OCI-M1 (cell line): ENCODE measurements at places on chromosomes 1 and 21.

DNA sequence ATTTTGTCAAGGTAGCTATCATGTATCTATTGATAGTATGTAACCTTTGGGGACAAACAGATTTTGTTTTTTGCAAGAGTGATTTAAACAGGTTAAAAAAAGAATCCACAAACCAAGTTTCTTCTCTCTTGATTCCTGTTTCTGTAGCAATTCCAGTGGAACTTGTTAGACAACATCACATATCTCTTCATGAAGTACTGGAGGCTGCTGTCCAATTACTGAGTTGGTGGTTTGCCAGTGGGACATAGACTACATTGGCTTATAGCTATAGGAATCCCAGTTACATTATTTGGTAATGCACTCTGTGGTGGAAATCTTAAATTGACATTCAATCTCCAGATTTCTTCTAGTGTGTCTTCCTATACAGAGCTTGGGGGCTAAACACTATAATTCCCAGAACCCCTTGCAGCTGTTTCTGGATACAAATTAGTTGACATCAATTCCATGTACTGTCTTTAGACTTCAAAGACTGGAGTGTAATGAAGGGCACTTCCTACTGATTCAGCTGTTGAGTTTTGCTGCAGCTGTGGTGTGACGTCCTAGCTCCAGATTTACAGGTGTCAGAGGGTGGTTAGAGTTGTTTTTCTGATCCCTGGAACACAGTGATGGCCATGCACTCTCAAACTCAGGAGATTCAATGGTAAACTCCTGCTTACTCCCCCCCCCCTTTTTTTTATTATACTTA is 29.4 kb upstream of the GCLM start:
- DNase-seq, result no peak

DNA sequence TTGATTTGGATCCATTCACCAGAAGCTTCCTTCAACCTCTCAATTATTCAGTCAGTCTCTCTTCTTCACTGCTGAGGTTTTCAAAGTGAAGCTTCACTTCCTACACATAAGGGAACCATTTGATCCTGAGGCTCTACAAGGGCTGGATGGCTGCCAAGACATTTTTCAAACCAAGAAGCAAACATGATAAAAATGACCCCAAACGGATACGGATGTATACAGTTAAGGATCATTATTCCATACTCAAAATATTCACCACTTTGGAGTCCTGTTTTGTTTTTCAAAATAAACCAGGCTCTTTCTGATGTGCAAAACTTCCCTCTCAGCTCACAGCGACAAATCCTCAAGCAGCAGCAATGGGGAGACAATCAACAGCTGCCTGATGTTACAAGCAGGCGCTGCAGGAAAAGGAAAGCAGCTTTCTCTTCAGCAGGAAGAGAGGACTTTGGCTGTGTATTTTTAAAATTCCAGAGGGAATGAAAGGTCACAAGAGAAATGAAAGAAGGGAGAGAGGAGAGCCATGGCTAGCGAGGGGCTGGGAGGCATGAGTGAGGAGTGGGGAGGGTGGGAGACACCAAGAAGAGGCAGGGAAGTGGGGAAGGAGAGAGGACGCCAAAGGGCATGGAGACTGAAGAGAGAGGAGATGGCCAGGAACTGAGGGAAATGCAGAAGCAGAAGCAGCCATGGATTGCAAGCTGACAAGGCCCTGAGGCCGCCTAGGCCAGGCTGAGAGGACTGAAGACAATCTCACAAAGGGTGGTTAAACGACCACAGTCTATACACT is 145.4 kb downstream of the SLC45A1 start:
- peak; percentile 46 for DNase-seq

GRCh38 chr1:103230061-103230460 is 121.7 kb upstream of the COL11A1 start:
- DNase-seq, result no peak

DNA sequence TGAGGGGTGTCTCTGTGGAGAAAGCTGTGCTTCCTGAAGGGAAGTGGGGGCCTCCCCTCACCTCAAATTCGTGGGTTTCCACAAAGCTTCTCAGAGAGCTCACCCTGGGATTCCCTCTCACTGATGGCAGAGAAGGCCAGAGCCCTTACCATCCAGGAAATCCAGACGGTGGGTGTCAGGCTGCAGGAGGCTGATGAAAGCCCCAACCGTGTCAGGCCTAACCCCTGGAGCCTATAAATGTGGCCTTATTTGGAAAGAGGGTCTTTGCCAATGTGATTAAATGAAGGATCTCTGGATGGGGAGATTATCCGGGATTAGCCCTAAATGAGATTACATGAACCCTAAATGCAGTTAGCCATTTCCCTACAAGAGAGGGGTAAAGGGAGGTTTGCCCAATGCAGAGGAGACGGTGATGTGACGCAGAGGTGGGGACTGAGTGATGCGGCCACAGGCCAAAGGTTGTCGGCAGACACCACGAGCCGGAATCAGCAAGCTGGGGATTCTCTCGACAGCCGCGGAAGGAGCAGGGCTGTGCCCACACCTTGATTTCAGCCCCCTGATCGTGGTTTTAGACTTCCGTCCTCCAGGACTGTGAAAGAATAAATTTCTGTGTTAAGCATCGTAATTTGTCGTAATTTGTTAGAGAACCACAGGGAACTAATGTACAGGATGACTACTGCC is 82.6 kb downstream of the TOMM20 start:
- no peak for DNase-seq
